ENCODE measurements at places on chromosomes 13 and 19.

DNA sequence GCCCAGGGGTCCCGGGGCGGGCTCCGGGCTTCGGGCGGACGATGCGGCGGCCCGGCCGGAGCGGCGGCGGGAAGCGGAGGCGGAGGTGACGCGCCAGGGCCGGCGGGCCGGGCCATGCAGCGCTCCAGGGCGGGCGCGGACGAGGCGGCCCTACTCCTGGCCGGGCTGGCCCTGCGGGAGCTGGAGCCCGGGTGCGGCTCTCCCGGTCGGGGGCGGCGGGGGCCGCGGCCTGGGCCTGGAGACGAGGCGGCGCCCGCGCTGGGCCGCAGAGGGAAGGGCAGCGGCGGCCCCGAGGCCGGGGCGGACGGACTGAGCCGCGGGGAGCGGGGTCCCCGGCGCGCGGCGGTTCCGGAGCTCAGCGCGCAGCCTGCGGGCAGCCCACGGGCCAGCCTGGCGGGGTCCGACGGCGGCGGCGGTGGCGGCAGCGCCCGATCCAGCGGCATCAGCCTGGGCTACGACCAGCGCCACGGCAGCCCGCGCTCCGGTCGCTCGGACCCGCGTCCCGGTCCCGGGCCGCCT lies 362 bp downstream of the WTIP start:
- DNase-seq: no peak

GRCh38 chr19:18320865-18321733 lies 1.8 kb downstream of the LSM4 start:
- DNase-seq: no peak

DNA sequence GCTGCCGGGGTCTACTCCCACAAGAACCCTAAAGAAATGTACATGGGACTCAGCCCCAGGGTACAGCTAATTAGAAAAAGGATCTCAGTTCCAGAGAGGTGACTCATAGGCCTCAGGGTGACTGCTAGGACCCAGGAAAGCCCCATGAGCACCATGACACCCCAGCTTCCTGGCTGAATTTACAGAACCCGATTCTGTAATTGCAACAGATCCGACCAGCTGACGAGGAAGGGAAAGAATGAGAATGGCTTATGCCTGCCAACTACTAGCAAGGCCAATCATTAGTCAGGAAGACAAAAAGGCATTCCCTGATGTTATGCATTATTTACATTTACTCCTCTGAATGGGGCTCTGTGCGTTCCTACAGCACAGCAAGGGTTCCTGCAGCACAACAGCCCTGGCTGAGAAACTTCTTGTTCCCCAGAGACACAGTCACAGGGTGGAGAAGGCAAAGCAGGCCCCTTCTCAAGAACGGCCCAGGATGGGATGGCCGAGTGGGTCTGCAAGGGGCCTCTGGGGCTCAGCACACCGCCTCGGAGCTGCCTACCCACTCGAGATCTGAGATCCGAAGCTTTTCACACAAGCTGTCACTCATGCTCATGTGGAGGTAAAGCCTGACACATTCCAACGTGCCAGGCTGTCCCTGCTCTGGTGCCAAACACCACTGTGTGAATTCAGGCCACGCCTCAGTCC lies 27.2 kb downstream of the PBX4 start:
- DNase-seq: peak; percentile 90

GRCh38 chr13:26377038-26377437 lies 123.1 kb downstream of the CDK8 start:
- no peak for DNase-seq

DNA sequence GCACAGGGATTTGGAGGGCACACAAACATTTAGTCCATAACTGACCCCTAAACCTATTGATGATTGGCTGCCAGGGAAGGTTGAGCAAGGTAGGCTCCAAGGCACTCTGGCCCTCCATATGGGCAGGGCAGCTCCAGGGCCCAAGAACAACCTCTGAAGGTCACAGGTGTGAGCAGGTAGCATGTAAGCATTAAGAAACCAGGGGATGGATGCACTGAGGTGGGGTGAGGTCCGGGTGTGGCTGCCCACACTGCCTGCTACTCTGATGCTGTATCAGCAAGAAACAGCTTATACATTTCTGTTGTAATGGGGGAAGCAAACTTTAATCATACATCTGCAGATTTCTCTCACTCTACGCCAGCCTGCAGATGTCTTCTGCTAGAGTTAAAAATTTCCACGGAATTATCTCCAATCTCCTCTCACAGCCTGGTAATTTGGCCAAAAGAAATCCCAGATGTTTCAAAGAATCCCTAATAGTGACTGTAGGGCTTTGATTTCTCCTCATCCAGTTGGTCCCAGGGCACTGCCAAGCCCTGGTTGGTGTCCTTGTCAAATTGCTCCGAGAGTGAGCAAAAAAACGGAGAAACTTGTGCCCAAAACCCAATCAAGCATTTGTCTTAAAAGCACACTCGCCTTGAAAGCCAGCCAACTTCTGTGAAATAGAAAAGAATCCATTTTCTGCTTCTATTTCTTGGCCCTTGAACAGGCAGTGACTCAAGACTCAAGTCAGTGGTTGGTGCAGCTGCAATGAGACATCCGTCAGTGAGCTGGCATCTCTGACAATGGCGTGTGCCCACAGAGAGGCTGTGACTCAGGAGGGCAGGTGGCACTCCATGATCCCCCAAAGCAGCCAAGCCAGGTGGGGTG lies 72.5 kb upstream of the MRI1 start:
- DNase-seq: no peak

DNA sequence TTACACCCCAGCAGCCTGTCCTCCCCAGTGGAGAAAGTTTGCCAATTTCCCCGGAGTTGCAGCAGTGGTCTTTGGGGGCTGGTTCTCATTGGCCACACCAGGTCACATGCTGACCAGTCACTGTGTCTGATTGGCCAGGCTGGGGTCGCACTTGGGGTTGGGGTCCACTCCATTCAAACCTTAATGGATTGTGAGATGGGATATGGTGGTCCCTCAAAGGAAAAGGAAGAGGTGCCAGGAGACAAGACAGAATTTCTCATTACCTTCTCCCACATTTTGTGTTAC lies 3.4 kb downstream of the PPM1N start:
- no peak for DNase-seq

DNA sequence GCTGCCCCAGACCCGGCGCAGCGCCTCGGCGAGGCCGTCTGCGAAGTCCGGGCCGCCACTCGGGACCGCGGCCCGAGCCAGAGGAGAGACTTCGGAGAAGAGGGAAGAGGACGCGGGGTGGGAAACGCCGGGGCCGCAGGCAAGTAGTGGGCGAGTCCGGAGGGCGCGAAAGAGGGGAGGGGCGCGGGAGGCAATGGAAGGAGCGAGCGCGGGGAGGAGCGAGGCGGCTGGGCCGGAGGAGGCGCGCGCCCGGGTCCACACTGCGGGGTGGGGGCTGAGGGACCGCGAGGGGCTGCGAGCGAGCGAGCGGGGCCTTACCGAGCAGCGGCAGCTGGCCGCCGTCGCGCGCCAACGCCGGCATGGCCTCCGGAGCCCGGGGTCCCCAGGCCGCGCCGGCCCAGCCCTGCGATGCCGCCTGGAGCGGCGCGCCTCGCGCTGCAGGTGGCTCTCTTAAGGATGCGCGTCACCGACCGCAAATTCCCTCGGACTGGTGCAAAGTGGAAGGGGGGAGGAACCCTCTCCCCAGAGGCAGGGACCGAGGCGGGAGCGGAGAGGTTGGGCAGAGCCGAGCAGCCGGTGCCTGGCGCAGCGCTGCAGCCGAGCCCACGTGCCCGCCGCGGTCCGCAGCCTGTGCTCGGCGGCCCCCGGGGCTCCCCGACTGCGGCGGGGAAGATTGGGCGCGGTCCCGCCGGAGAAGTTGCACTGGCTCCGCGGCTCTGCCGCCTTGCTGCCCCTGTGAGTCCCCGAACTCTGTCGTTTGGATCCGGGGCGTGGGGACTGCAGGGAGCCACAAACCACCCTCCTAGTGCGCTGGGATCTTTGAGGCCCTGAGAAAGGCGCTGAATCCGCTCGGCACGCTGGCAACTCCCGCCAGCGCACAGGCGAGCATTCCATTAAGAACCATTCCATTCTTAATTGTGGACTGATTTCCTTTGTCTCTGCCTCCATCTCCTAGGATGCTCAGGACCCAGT lies at the start of gene FLT3:
TSS of gene FLT3 (minus strand) at position 427 of the 972 bp plus-strand sequence. CDS start at position 361, 66 bp downstream.
- peak; percentile 36 for DNase-seq

GRCh38 chr13:41315443-41316047 lies 4.5 kb downstream of the NAA16 start:
- DNase-seq: no peak

DNA sequence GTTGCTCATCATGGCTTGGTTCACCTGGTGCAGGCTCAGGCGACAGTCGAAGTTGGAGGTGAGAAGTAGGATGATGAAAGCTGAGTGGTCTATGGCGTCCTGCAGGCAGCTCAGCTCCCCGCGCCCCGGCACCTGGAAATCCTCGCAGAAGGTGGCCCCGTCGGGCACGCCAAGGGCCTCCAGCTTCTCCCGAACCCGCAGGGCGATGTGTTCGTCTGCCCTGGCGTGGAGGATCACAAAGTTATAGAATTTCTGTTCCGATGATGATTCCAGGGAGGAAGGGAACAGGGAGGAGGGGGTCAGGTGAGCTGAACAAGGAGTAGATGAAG lies 14.6 kb downstream of the TICAM1 start:
- no peak for DNase-seq

- no peak for DNase-seq
Measured at GRCh38 chr19:46945694-46946489, 73.7 kb upstream of the NPAS1 start.

DNA sequence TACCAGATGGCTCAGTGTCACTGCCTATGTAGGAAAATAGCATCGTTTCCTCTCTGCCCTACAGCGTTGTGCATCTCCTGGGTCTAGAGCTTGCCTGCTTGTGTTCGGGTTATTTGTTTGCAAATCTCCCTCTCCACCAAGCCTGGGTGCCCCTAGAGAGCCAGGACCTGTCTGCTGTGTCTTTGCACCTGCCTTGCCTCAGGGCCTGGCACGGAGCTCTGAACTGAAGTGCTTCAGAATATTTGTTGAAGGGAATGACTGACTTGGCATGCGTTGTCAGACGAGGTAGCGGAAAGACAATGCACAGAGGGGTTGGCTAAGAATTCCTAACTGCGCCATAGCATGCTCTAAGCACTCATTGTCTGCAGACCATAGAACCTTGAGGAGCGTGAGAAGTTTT lies 263.4 kb downstream of the FGF9 start:
- DNase-seq: no peak

- DNase-seq: no peak
Measured at GRCh38 chr13:26343816-26344215, 89.9 kb downstream of the CDK8 start.

GRCh38 chr19:12872941-12873890 lies 8.0 kb downstream of the DNASE2 start:
- peak; percentile 51 for DNase-seq

GRCh38 chr19:40549007-40549708 lies 27.5 kb upstream of the SHKBP1 start:
- DNase-seq: peak; percentile 64

DNA sequence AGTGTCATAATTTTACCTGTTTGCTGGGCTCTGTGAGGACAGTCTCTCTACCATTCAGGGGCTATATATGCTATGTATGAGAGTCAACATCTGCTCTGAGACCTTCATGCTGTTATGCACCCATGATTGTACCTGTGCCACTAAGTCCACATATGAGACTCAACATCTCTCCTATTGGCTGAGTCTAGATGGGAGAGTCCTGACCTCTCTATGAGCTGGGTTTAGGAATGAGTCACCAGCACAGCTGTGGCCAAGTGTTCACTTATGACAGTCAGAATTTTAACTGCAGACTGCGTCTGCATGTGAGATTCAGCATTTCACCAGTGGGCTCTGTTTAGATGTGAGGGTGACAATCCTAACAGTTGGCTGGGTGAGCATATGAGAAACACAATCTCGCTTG lies 49.5 kb downstream of the ZNF729 start:
- no peak for DNase-seq

DNA sequence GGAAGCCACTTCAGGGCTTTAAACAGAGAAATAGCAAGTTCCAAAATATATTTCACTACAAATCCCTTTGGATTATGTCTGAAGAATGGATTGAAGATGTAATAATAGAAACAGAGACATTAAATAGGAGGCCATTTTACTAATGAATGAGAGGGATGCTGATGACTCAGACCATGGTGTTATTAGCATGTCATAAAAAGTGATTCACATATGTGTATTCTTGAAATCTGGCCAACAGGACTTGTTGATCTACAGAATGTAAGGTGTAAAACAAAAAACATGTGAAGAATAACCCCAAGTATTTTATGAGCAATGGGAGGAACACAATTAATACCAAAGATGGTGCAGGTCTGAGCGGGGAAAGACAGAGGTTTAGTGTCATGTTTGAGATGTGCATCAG lies 873.7 kb downstream of the SLITRK5 start:
- no peak for DNase-seq

DNA sequence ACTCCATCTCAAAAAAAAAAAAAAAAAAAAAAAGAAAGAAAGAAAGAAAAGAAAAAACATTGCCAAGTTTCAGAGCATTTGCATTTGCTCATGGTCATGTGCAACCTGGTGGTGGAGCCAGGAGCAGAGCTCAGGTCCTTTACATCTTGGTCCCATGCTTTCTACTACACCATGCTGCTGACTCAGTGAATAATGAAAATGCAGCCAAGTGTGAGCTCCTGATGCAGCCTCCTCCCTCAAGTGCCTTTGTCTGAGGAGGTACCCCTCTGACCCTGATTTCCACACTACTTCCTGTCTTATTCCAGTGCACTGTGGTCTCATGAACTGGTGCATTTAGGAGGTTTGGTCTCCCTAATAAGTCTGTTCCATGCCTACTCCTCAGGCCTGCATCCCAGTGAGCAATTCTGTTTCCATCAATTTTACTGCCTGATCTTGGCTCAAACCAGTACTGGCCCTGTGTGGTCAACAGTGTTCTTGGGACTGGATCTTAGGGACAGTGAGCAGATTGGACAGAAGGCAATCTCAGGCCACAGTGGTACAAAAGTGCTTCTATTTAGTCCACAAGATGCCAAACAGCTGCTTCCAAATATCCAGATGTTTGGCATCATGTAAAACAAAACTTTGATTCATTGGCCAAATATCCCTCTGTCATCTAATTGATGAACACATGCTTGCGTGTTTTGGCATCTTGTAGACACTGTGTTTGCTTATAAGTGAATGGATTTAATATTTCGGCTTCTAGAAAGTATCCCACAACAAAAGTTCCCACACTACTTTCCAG lies 28.8 kb upstream of the LRCH1 start:
- no peak for DNase-seq

DNA sequence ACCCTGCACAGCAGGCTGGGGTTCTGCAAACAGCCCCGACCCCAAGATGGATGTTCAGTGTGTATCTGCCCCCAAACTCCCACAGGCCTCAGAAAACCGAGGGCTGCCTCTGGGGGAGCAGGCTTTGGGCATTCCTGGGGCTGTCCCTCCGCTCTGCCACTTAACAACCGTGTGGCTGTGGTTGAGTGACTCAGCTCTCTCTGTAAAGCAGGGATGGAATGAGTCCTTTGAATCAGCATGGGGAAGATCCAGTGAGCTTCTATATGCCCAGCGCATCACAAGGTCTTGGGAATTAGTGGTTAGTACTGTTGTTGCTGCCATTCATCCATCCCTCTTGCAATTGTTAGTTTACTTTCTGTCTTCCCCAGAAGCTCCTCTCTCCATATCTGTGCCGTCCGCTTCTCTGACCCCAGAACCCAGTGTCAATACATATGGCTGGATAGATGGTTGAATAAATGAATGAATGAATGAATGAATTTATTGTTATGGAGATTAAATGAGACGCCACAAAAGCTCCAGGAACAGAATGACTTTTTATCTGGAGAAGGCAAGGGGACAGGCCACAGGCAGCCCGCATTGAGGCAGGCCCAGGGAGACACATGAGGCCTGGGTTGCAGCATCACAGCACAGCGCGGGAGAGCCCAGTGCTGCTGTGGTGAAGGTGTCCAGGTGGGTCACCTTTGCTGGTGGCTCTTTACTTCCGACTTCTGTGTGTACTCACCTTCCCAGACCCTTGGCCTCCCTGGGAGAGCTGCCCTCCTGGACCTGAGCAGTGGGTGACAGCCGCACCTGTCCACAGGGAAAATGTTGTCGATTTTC lies 89.2 kb downstream of the RGCC start:
- DNase-seq: peak; percentile 15

GRCh38 chr19:51020988-51021651 lies 1.6 kb upstream of the KLK10 start:
- peak; percentile 19 for DNase-seq

Measured in activated CD4-positive, alpha-beta T cell treated with anti-CD3 and anti-CD28 coated beads, Interleukin-2, Interleukin-4, amounts not matched to agents 100 ng/mL and 50 ng/mL, durations not matched to agents 16 hours and 8 hours (primary cell).